ENCODE measurements at places on chromosomes 7 and 10.

GRCh38 chr7:156680281-156680680 is 39.7 kb downstream of the RNF32 start:
- no peak for DNase-seq

DNA sequence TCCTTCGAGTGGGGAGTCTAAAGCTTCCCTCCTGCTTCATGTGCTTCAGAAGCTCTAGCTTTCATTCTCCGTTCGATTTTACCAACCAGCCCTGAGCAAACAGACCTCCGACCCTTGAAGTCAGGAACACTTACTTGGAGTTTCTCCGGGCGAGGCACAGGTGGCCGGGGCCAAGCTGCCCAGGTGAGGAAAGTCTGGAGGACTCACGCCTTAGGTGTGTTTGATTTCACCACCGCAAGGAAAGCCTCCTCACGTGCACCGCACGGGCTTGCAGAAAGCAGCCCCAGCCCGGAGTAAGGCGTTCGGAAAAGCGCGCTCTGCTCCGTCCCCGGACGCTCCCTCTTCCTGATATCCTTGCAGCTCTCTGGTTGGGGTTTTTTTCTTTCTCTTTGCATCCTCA is 30.1 kb upstream of the CNPY1 start:
- no peak for DNase-seq

DNA sequence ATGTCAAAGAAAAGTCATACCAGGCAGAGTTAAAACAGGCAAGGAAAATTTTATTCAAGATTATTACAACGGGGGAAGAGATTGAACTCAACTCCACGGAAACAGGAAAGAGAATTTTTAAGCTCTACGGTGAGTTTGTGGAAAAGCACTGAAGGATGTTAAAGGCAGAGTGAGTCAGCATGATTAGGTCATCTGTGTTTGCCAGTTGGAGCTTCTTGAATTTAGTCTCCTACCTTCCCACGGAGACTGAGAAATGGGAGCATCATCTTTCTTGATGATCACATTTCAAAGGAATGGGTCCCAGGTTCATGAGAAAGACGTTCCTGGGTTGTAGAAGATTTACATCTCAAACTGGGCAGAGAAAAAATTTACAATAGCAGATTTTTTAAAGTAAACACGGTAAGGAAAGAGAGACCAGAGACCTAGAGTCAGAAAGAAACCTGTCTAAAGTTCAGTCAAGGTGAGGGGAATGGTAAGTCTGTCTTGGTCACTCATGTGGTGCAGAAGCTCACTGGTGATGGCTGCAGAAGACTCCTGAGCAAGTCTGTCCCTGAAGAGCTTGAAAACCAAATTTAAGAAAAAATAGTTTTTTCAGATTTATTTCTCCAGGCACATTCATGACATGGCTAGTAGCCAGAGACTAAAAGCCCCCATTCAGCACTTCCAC is 516.9 kb upstream of the LRRN3 start:
- DNase-seq: peak; percentile 71

GRCh38 chr10:78955206-78955605 is 113.6 kb upstream of the ZMIZ1 start:
- DNase-seq: no peak

- no peak for DNase-seq
Measured at GRCh38 chr10:12606461-12606860, 257.1 kb downstream of the CAMK1D start.

GRCh38 chr10:15541376-15541775 is 170.3 kb upstream of the FAM171A1 start:
- DNase-seq: no peak

GRCh38 chr10:70649526-70649925 is 22.8 kb upstream of the ADAMTS14 start:
- DNase-seq: no peak

- DNase-seq: no peak
Measured at GRCh38 chr10:1156921-1157614, 100.9 kb downstream of the WDR37 start.

DNA sequence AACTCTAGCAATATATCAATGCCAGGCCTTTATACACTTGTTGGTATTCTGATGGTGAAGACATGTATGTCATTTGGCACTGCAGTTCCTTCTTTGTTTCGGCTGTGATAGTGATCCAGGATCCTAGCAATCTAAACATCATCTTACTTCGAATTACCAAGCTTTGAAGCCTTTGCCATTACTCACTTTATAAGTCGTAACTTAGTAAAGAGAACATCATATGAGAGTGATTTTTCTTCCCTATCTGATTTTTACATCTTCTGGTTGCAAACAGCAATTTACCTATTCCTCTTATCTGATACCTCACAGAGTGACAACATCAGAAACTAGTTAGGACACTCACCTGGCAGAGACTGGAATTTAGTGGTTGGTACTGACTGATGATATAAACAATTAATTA is 7.6 kb upstream of the BPGM start:
- DNase-seq: no peak

DNA sequence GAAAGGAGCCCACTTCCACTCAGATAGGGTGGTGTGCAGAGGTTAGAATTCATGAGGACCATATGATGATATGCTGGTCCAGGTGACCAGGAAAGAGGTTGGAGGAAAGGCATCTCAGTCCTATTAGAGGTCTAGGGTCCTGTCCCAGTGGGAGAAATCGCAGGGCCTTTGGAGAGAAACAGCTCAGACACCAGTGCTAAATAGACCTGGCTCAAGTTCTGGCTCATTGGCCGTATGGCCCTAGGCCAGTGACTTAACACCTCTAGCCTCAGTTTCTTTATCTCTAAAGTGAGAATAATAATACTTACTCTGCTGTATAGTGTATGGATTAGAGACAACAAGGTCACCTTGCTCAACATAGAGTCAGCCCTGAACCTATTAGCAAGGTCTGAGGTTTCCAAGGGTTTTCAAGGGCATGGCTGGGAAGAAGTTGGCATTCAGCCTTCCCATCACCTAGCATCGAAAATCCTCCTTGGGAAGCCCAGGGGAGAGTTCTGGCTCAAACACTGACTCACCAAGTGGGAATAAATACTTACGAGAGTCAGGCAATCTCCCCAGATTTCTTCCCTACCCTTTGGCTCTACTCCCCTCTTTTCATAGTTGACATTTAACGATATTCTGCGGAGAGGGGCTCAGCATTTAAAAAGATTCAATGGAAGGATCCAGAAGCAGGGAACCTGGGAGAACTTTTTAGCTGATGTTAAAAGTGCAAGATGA is 473.1 kb upstream of the PODXL start:
- DNase-seq: no peak

DNA sequence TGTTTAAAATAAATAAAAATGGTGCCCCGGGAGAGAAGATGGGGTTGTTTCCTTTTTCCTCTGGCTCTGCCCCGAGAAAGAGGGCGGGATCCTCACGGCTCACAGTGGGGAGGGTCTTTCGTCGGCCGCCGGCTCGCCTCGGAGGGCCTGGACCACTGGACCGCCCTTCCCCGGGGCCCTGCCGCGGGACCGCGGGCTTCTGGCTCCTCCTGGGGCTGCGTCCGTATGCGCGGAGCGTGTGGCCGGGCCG is 3.5 kb upstream of the IGF2BP3 start:
- DNase-seq: no peak

- no peak for DNase-seq
Measured at GRCh38 chr7:22613496-22613895, 113.5 kb upstream of the IL6 start.

DNA sequence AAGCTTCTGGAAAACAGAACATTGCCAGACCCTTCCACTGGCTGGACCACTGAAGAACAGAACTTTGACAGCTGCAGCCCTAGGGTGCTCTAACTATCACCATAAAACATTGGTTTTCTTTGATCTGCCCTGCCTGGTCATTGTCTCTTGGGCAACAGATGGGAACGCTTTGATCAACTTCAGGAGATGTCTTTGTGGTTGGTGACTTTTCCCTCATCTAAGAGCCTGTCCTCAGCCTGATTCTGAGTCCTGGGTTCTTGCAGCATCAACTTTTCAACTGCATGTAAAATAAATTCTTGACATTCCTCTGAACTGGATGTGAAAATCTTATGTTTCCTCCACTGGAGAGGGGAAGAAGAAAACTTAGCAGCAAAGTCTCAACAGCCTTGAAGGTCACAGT is 53.1 kb upstream of the ZNRF2 start:
- DNase-seq: no peak

DNA sequence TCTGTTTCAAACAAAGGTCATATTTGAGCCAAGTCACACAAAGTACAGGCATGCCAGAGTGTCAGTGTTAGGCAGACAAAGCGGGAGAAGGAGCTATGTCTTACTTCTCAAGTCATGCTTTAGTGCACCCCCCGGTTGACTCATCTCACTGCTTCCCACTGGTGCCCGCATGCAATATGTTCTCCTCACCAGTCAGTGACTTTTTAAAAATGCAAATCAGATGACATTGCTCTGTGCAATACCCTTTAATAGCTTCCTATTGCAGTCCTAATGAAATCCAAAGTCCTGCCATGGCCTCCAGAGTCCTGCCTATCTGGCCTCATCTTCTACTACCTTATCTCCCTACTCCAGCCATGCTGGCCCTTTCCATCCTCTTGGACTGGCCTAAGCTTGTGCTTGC is 429.1 kb downstream of the ACTR3B start:
- DNase-seq: no peak

DNA sequence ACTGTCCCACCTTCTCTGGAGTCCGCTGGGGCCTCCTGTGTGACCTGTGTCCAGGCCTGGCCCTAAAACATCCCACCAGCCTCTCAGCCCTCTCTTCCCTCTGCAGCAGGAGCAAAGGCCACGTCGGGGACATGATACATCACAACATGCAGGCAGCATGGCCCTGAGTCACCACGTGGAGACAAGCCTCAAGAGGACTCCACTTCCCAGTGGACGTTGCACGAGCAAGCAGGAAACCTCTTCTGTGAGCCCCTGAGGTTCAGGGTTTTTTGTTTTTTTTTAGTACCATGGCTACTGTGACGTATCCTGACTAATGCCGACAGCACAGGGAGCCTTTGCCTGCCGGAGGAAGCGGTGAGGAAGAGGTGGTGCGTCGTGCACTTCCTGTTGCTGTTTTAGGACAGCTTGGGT is 165.9 kb downstream of the DNAJB6 start:
- DNase-seq: no peak

DNA sequence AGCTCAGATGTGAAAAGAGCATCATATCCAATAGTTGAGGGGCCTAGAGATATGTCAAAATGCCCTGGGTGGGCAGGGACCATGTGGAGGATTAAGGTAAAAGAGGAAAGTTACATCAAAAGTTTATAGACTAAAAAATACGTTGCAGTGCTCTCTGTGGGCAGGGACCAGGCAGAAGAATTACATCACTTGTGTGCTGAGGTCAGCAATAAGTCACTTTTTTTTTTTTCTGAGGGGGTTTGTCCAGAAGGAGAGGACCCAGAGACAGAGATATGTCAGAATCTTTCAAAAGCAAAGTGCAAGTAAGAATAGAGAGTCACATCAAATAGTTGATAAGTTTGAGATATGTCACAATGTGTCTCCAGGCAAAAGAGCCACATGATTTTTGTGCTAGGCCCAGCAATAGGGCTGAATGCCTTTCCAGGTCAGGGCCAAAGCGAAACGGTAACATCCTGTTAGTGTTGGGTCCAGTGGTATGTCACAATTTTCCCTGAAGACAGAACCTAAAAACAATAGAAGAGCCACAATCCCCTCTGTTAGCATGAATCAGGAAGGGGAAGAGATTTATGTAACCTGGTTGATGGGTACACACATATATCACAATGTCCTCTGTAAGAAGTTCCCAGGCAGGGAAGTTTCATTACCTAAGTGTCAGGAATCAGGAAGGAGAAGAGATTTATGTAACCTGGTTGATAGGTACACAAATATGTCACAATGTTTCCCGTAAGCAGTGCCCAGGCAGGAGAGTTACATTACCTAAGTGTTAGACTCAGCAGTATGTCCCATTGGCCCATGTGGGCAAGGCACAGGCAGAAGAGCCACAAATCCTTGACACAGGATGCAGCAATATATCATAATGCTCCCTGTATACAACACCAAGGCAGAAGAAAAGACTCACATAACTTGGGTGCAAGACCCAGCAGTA is 28.1 kb upstream of the ZNF107 start:
- DNase-seq: no peak

DNA sequence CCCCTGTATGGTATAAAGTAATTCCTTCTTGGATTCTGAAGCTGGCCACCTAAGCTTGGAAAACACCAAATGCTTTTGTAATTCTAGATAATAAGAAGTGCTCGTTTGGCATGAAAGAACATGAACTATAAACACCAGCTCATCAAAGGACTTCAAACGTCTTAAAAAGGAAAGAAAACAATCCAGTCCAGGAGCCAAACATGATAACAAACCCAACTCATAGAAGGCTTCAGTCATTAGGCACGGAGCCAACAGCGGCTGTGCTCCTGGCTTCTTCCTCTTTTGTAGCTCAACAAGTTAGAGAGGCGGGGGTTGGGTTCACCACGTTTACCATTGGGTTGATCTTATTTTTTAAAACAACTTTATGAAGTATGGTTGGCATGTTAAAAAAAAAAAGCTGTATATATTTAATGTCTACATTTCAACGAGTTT is 56.4 kb upstream of the ECHDC3 start:
- DNase-seq: no peak

- DNase-seq: peak; percentile 7
Measured at GRCh38 chr7:140316165-140316661, 82.1 kb downstream of the SLC37A3 start.

DNA sequence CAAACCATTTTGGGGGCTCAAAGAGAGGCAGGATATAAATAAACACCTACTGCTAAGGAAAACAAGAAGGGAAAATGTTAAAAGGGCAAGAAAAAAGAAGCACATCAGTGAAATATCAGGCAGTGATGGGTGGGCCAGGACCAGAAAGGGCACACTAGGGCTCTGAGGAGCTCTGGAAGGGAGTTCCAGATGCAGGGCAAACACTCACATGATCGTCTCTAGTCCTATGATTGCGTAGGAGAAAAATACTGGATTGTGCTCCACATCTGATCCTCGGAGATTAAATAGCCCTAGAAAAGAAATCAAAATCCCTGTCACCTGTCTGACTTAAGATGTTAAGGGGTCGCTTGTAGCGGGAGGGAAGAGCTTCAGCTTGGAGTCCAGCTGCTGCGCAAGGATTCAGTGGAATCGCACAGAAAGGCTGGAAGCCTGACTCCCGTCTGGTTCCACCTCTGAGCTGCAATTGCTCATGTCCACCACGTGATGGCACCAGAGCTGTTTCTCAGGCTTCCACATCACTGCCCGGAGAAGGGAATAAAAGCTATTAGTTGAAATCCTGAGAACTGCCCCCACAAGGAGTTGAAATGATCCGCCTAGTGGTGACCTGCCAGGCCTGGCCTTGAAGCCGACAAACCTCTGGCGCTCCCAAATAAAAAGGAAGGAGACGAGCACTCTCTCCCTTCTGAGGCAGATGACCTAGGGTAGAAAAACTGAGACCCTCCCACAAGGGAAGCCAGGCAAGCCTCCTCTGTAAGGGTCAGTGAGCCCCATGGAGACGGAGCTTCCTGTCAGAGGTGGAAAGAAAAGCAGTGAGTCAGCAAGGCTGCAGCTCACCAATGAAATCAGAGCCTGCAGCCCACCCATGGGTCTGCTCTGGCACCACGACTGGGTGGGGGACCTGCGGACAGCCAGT is 39.2 kb downstream of the XPNPEP1 start:
- DNase-seq: peak; percentile 88

GRCh38 chr10:77932016-77932715 is 5.6 kb upstream of the DLG5 start:
- DNase-seq: no peak

Data from HFF-Myc (cell line).